ENCODE measurements at places on chromosomes 11 and 22.

GRCh38 chr11:11722246-11722645 is 100.4 kb upstream of the GALNT18 start:
- no peak for DNase-seq

- DNase-seq = no peak
Observed at GRCh38 chr11:45485070-45485707, 180.2 kb downstream of the CHST1 start.

- DNase-seq = no peak
Observed at GRCh38 chr22:39739338-39740027, 154.1 kb downstream of the ENTHD1 start.

DNA sequence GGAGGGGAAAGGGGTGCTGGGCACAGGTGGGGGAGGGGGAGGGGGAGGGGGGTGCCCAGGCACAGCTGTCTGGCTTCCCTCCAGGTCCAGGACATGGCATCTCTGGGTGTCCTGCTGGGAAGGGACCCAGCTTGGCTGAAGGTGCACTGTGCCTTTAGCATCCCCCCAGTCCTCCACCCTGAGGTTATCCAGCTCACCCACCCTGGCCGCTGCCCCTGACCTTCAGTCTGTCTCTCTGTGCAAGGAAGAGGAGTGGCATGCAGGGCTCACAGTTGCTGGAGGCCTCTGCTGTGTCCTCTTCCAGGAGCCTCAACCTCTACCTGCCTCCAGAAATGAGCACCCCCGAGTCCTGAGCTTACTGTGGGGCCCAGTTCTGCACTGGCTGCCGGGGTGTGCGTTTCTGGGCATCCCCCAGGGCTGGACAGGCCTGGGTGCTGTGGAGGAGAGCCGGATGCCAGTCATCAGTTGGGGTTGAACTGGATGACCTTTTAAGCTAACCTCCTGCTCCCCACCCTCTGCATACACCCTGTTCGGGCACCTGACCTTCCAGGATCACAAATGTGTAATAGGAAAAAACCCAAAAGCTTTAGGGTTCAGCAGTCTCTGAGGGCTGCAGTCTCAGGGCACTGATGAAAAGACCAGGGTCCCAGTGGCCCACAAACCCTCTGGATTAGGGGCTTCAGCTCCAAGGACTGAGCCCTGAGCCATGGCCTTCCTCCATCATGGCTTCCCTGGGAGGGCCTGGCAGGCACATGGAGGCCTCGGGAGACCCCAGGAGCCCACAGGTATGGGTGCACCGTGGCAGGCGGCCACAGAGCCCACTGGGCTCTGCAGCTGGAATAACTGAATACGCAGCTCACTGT is 9.6 kb upstream of the CTSD start:
- no peak for DNase-seq

- no peak for DNase-seq
Observed at GRCh38 chr22:47112582-47112965, 350.1 kb downstream of the TBC1D22A start.

- DNase-seq = no peak
Observed at GRCh38 chr22:31923136-31923535, 21.2 kb upstream of the YWHAH start.

- no peak for DNase-seq
Observed at GRCh38 chr22:35615156-35615555, 2.0 kb downstream of the MB start.

DNA sequence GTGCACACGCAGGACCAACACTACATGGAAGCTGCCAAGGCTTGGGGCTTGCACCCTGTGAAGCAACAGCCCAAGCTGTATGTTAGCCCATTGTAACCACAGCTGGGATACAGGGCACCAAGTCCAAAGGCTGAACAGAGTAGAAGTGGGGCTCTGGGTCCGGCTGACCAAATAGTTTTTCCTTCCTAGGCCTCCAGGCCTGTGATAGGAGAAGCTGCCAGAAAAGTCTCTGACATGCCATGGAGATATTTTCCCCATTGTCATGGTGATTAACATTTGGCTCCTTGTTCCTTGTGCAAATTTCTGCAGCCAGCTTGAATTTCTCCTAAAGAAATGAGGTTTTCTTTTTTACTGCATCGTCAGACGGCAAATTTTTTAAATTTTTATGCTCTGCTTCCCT is 941.2 kb downstream of the FAM181B start:
- no peak for DNase-seq

All from CD4-positive, CD25-positive, alpha-beta regulatory T cell (primary cell).